Vagina (tissue), 2 donors: ENCODE measurements at places on chromosomes 2 and 18.
A peak's percentile ranks its signal among the peaks of the same experiment; 100 is the strongest.

GRCh38 chr2:235215248-235215647, 263.4 kb downstream of the SH3BP4 start:
- DNase-seq: no peak

- DNase-seq: no peak
Measured at GRCh38 chr2:84495539-84496146, 20.7 kb upstream of the DNAH6 start.

GRCh38 chr18:46224181-46224775, 120.1 kb downstream of the HAUS1 start:
- DNase-seq: no peak

DNA sequence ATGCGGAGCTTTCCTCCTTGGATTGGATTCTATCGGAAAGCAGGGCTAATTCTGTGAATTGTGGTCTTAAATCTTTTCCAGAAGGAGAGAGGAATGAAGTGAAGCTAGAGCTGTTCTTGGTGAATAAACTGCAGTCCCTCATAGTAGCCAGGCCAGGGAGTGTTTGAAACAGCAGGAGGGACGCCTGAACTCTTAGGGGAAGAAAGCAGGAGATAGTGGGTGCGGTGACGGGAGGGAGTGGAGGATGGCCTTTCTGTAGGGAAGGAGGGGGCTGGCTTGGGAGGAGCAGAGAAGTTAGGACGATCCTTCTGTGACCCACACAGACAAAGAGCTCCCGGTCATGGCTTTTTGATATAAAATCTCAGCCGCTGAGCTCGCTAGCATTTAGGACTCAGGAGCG, 47.5 kb upstream of the KCNF1 start:
- DNase-seq: no peak

DNA sequence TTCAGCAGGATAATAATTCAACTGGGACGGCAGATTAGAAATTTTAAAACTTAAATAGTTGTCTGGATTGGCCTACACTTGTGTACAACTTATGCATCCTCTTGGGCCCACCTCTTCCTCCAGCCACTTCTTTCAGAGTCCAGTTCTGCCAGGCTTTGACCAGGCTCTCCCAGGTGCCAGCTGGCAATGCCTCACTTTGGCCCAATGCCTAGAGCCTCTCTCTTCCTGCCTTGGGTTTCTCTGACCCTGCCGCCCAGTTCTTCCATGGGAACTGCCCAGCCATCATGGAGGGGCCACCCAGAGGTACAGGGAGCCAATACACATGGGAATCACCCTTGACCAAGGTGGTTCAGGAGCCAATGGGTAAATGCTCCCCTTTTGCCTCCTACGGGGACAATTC, 135.5 kb downstream of the IRS1 start:
- no peak for DNase-seq

GRCh38 chr2:95069465-95069864, 44.0 kb downstream of the MAL start:
- DNase-seq: peak; percentile 62

- DNase-seq: peak; percentile 84
Measured at GRCh38 chr18:23881778-23882177, 132.8 kb upstream of the TTC39C start.

- DNase-seq: no peak
Measured at GRCh38 chr18:35564795-35565453, 16.6 kb upstream of the GALNT1 start.

GRCh38 chr2:70188460-70188859, 2.4 kb downstream of the C2orf42 start:
- no peak for DNase-seq

- no peak for DNase-seq
Measured at GRCh38 chr2:21181957-21182356, 58.2 kb downstream of the TDRD15 start.

GRCh38 chr2:238313289-238313990, 6.9 kb upstream of the TRAF3IP1 start:
- no peak for DNase-seq

GRCh38 chr2:224957540-224958461, 84.5 kb downstream of the DOCK10 start:
- no peak for DNase-seq

GRCh38 chr2:58767828-58768714, 526.9 kb upstream of the FANCL start:
- DNase-seq: no peak

DNA sequence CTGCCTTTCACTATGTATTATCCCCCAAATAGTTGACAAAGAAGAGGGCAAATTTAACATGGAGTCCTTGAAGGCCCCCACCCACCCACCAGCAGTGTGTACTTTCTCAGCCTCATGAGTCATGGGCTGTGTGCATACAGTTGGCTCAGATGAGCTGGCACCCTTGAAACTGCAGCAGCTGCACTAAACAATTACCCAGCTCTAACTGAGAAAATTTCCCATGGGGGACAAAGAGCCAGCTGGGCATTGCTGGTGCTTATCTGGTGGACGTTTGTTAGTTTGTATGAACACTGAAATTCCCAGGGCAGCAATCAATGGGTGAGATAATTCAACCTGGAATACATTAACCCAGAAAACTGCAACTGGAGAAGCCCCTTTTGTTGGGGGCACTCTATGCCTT, 131.7 kb downstream of the GCA start:
- no peak for DNase-seq

DNA sequence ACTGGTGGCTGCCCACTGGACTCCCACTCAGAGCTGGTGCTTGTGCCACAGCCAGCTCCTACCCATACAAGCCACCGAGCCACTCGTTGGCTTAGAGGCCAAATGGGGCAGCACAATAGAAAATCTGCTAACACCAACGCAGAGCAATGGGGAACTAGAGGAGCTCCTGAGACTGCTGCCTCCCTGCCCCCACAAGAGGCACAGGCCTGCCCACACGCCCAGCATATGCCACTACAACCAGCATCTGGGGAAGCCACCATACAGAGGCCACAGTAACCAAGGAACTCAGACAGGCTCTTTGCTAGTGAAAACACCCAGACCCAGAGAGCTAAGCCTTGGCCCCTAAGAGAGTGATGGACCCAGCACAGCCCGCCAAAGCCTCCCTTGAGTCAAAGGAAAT, 231.2 kb upstream of the RAB6C start:
- no peak for DNase-seq

DNA sequence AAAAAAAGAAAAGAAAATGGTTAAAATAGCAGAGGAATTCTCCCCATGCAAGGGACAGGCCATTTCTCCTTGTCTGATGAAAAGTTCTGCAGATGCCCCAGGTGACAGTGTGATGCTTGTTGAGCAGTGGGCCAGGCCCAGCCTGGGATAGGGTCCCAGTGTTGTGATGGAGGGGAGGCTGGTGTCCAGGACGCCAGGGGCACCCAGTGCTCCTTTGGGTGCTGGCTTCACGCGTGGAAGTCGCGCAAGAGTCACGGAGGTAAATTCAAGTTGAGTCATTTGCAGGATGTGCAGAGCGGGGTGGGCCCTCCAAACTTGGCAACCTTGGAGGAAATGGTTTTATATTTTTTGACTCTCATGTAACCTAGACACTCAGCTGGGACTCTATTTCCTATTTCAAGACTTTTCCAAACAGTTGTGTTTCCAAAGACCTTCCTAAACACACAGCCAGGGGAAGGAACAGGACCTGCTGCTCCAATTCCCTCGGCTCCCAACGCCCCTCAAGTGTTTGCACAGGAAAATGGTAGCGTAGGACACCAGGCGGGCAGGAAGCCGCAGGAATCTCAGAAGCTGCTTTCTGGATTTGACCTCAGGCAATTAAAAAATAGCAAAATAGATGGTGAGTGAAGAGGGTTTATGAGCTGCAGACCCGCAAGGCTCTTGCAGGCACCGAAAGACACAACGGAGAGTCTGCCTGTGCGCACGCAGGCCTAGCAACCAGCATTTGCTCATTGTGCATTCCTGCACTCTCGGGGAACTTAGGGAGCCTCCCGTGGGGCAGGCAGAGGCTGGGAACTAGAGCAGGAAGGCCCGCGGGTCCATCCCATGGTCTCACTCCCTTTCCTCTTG, 107.1 kb upstream of the ODC1 start:
- peak; percentile 61 for DNase-seq

DNA sequence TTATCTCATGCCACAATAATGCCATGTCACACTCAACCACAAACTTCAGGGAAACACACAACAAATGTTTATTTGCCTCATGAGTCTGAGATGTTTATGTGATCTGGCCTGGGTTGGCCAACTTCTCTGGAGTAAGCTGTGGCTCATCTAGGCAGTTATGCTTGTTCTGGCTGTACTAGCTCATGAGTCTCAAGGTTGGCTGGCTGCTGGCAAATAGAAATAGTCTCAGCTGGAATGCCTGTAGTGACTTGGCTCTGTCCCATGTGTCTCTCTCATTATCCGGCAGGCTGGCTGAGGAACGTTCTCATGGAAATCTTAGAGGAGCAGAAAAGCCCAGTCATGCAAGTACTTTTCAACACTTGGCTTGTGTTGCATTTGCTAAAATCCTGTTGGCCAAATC, 234.9 kb upstream of the CDH2 start:
- DNase-seq: no peak

- no peak for DNase-seq
Measured at GRCh38 chr2:43174368-43174916, 52.0 kb downstream of the ZFP36L2 start.

DNA sequence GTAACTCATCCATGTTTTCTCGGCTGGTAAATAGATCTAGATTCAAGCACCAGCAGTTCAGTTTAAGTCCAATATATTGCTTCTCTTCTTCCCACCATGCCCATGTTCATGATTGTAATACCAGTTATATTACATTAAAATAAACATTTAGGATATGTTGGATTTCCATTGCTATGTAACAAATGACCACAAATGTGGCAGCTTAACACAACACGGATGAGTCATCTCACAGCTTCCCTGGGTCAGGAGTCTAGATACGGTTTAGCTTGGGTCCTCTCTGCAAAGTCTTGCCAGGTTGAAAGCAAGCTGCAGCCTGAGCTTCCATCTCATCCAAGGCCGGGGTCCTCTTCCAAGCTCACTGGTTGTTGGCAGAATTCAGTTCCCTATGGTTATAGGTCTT, 39.4 kb upstream of the SMAD2 start:
- DNase-seq: no peak

GRCh38 chr2:119218478-119219064, 5.1 kb upstream of the STEAP3 start:
- DNase-seq: no peak

GRCh38 chr2:75466708-75467311, 93.9 kb downstream of the EVA1A start:
- DNase-seq: no peak

- no peak for DNase-seq
Measured at GRCh38 chr2:5145801-5146200, 546.4 kb upstream of the SOX11 start.

DNA sequence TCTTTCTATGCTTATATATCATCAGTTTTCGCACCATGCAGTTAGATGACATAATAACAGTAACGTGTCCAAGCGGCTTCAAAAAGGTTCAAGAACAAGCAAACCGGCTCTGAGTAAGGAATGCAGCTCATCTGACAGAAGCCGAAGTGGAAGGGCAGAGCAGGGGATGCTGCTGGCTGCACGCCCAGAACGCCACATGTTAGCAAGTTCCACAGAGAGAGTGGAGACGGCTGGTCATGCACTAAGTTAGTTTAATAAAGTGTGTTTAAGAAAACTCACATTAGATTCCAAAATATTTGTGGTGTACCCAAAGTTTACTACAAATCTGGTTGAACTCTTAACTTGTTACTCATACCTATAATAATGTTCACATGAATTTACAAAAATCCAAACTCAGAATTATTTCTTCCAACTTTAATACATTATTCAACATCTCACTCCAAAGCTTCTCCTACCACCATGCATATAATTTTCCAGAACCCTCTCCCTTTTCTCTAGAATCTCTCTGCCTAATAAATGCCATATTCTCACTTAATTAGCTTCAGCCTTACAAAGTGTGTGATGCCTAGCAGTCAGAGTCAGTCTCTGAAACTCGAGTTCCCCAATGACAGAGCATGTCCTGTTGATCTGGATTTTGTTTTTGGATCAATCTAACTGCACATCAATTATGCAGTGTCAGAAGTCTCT, 170.0 kb downstream of the DNAH7 start:
- no peak for DNase-seq

GRCh38 chr2:235493775-235494715, at the start of gene AGAP1:
AGAP1 (plus strand) TSS chr2:235494043.
- no peak for DNase-seq

DNA sequence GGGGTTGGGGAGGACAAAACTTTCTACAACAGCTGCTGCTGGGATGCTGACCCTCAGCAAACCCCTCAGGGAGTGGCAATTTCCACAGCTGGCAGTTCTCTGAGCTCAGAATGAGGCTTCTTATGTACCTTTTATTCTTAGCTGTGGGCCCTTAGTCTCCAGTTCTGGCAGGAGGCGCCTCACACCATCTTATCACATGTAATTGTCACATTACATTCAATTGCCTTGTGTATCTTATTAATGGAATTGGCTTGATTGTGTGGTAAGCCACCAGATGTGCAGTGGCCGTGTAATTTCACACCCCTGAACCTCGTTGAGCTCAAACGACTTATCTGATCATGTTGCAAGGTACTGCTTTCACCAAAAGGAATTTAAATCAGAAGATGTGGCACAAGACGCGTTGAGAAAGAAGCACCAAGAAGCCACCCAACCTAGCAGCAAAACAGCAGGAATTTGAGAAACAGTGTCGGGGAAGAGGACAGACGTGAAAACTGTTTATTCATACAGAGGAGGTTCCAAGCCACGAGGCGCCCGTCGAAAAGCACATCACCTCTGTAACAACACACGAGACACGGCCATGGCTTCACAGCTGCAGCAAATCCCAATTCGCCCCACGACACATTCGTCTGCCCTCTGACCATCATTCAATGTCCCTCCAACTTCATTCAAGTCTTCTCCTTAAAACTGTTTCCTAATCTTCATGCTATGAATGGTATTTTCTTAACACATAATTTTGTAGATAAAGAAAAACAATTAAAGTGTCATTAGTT, 53.6 kb upstream of the LPIN2 start:
- DNase-seq: no peak

GRCh38 chr2:180761224-180761623, 219.2 kb upstream of the UBE2E3 start:
- DNase-seq: no peak

DNA sequence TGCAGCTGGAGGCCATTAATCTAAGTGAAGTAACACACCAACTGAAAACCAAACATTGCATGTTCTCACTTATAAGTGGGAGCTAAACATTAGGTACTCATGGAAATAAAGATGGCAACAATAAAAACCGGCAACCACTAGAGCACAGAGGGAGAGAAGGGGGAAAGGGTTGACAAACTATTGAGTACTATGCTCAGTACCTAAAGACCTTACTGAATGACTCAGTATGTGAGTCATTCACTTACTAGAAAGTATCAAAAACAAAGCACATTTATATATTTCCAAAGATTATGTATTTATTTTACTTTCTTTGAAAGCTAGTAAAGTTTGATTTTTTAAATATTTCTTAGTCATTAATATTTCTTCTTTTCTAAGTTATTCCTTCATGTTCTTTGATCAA, 48.9 kb downstream of the ZNF385B start:
- no peak for DNase-seq

DNA sequence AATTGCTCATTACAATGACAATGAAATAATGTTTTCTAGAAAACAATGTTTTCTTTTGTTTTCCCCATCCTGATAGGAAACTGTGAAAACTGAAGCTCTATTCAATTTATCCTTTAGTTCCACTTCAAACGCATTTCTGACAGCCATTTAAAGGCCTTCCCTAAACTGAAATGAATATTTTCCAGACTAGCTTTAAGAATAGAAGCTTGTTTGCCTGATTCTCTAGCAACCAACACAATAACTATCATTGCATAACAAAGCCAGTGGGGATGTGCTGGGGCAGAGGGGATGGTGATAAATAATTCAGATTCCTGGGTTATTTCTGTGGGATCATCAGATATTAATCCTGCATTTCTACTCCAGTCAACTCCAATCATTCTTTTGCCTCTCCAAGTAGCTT, 427.1 kb downstream of the RND3 start:
- no peak for DNase-seq

GRCh38 chr2:141162314-141162713, 968.5 kb downstream of the LRP1B start:
- DNase-seq: no peak
